ENCODE measurements at places on chromosomes 11 and 22.

- peak; percentile 37 for DNase-seq
Measured at GRCh38 chr22:50606165-50606945, 5.8 kb downstream of the MAPK8IP2 start.

- no peak for DNase-seq
Measured at GRCh38 chr11:73995247-73995646, 12.6 kb upstream of the UCP2 start.

DNA sequence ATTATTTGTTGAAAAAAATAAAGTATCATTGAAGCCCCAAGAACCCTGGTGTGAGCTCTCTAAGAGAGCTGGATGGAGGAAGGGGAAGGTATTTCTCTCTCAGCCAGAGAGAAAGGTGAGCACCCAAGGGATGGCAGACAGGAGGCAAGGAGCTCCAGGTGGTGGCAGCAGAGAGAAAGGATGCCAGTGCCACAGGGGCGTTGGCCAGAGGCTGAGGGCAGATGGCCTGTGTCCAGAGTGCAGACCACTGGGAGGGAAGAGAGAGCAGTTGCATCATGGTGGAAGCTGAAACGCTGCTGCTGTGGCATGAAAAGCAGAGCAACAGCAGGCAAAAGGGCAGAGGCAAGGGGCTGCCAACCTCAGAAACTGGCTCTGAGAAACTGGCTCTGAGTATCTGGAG is 8.5 kb downstream of the SPON1 start:
- DNase-seq: no peak

DNA sequence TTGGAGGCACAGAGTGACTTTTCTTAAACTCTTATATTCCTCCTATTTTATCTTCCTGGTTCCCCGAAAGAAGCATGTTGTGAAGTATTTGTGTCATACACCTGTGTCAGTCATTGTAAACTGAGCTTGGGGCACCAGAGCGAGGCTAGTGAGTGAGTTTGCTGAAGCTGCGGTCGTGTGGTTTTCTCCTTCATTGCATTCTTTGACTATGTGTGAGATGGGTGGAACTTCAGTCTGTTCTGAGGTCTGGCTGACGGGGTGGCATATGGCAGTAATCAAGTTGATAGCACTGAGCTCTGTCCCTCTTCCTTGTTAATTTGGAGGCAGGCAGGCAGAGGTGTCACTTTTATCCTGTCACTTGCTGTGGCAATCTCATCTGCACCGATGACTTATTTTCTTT is 4.2 kb downstream of the VPS26B start:
- peak; percentile 71 for DNase-seq

DNA sequence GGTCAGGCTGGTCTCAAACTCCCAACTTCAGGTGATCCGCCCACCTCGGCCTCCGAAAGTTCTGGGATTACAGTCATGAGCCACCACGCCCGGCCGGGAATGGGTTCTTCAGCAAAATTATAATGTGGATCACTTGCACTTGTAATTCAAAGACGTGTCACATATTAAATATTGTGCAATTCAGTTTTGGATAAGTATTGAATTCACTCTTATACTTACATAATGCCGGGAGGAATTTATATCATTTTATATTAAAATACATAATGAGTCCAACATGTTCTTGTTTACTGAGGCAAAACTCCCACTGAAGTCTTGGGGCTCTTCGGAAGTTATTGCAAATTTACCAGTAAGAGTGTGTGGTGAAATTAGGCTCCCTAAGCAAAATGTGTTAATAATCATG is 635.2 kb upstream of the LUZP2 start:
- DNase-seq: no peak

All from GM10248 (cell line).